ENCODE measurements at places on chromosomes 7 and 10.

- DNase-seq: no peak
Observed at GRCh38 chr7:72032934-72033333, 379.2 kb downstream of the CALN1 start.

GRCh38 chr10:75083972-75084833 is 27.3 kb upstream of the SAMD8 start:
- DNase-seq: no peak

DNA sequence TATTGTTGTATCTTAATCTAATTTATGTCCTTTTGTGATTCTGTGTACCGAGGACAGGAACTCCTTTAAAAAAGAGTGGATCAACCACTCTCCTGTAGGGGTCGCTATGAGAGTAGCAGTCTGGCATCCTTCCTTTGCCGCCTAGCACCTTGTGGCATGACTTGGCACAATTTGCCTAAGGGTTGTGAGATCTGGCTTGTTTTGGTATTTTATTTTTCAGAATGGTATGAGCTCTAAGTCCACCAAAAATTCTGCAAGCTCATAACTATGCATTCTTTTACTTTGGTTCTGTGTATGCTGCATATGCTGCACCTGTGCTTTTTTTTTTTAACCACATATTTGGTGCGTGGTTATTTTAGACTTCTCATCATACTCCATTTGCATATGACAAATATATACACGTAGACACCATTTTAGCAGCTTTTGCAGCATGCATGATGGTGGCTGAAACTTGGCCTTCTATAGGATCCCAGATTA is 112.8 kb downstream of the CDK14 start:
- DNase-seq: no peak

- no peak for DNase-seq
Observed at GRCh38 chr10:74363727-74364126, 212.7 kb downstream of the ADK start.

DNA sequence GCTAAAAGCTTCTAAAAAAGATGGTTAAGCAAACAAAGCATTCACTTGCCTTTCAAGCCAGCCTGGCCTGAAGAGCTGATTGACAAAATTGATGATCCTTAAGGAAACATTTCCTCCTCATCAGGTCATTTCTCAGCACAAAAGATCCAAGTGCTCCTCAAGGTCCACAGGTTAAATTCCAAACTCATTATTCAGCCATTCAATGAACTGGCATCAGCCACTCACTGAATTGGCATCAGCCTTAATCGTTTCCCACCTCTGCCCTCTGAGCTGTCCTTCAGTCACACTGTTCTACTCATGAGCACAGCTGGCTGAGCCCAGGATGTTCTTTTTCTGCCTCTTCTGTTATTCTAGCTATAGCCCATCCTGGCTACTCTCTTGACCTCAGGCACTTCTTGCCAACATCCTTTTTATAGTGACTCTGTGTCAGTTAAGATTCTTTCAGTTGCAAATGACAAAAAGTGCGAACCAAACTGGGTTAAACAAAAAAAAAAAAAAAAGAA is 147.5 kb downstream of the RAB11FIP2 start:
- no peak for DNase-seq

- no peak for DNase-seq
Observed at GRCh38 chr7:43234073-43234472, 121.6 kb downstream of the HECW1 start.

DNA sequence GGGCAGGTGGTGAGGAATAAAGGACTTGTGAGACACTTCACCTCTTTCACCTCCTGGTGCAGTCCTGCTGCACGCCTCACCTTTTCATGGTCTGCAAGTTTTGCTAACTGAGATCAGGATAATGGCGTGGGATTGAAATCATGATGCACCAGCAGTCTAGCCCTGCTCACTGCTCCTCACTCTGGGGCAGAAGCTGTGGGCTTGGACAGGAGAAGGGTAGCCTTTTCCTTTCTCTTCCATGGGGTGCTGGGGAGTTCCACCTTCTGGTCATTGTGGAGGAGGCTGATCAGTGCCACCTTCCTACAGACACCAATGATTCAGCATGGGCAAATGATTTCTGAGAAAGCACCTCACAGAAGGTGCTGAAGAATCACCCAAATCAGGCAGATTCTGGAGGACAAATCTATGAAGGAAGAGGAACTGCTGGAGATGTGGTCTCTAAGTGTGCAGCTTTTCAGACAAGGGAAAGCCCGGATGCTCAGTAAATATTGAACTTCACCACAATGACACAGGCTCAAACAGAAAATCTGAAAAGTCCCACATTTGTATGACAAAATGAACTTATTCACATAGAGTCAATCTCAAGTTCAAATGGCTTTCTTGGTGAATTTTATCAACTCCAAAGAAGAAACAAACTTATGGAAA is 19.7 kb downstream of the MBL2 start:
- DNase-seq: no peak

GRCh38 chr10:5809527-5810154 is 3.6 kb downstream of the GDI2 start:
- DNase-seq: no peak

DNA sequence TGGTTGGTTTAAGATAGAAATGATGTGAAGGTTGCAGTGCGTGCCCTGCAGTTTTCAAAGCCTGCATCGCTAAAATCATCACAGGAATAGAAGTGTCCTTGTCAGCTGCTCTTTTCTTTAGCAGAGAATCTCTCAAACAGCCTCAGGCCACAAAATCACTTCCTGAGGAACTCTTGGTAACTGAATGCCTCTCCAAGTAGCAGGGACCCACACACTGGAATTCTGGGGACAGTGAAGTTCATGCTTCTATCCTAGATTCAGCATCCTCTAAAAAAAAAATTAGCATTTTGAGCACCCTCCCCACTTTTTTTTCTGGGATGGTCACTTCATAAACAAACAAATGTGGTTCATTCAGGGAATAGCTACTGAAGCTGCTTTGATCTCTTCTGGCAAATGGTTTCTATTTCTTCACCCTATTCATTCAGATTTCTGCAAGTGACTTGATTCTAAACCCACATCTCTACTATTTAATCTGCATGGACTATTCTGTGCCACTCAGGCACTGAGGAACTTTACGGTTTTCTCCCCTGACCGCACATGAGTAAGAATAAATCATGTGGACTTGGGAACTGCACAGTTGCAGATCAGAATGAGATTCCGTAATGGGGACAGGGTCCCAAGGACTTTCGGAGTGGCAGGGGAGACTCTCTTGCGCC is 306.9 kb downstream of the FRMD4A start:
- no peak for DNase-seq

DNA sequence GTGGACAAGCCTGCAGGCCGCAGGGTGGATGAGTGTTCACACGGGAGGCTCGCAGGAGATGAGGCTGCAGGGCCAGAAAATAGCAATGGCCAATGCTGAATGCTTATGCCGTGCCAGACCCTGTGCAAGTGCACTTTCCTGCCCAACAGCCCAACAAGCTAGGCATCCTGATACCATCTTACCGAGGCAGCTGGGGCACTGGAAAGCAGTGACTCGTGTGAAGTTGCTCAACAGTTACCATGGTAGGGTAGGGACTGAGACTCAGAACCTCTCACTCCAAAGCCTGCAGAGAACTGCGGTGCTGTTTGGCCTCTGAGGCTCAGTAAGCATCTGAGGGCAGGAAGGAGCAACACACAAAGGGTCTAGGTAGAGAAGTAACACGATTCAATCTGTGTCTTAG is 43.7 kb downstream of the JAZF1 start:
- DNase-seq: no peak

- DNase-seq: no peak
Observed at GRCh38 chr10:13851906-13852305, 265.1 kb downstream of the PRPF18 start.

DNA sequence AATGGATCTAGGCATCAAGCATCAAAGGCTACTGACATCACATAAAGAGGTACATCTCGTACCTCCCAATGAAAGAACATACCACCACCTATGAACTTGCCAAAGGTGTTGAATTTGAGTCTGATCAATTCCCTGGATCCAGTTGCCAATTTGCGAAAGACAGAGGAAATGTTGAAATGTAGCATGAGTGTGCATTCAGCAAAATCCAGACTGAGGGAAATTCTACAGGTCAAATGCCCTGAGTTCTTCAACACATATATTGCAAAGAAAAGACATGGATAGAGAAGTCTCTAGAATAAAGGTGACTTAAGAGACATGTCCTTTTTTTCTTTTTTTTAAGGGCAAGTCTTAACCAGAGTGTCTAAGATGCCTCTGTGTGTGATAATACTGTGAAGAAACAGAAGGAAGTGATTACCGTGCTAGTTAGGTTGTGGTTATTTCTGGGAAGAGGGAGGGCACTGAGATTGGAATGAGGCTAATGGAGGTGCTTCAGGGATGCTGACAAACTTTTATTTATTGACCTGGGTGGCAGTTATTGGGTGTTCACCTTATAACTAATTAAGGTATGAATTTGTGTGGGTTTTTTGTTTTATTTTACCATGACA is 128.7 kb downstream of the SAMD9 start:
- no peak for DNase-seq

DNA sequence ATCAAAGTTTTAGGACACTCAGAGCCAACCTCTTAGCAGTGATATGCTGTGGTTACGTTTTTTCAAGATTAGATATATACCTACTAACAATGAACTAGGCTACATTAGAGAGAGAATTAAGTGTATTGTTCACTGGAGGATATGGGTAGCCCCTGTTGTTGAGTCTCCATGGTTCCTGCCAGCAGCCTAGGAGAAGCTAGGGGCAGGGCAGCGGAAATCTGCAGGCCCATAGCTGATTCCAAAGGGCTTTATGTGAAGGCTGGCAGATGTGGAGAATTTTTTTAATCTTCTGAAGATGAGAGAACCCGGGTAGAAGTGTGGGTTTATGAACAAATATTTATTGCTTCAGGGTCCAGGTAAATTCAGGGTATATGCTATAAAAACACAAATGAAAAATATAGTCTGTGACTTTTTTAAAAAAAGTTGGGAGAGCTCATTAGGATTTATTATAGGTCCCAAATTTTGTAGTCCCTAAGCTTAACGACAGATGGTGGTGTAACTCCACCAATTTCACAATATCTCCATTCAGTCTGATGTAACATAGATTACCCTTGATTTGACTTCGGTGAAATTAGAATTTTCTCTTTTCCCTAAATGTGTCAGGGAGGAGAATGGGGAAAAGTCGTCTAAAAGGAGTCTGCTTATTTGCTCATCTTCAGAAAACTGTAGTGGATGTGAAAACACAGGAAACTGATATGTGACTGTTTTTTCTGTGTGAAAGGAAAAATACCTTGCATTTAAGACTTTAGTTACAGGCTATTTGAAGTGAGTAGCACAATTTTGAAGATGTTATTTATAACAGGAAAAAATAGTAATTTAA is 163.0 kb upstream of the PPP1R3A start:
- DNase-seq: no peak

- no peak for DNase-seq
Observed at GRCh38 chr10:133390597-133391248, 3.2 kb upstream of the MTG1 start.

DNA sequence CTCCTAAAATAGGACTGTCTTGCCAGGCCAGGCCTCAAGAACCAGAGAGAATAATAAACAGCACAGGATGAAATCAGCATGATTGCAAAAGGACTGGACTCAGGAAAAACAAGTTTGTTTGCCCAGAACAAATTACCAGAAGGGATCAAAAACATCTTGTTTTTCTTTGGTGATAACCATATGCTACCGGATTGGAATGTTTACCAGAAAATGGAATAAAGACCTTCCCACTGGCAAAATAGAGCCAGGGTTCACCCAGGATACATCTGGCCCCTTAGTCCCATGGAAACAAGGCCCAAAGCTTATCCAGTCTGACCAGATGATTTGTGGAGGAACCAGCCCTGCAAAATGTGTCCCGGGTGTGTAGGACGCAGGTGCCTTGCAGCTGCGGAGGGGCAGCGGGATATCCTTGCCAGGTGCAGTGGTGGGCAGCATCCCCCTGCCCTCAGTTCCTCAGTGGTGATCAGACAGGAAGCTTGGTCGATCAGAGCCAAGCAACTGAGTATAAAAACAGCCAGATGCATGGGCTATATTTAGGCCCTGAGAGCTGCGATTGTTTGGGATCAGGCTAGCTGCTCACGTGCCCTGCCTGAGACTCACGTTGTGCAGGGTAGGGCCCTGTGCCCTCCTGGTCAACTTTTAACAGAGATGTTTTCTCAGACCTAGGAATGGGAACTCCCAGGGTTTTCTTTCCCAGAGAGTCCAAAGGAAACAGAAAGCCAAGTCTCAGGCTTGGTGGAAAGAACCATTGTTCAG is 4.6 kb upstream of the ZNF22 start:
- no peak for DNase-seq

- DNase-seq: no peak
Observed at GRCh38 chr10:43679509-43679908, 30.8 kb upstream of the ZNF32 start.

DNA sequence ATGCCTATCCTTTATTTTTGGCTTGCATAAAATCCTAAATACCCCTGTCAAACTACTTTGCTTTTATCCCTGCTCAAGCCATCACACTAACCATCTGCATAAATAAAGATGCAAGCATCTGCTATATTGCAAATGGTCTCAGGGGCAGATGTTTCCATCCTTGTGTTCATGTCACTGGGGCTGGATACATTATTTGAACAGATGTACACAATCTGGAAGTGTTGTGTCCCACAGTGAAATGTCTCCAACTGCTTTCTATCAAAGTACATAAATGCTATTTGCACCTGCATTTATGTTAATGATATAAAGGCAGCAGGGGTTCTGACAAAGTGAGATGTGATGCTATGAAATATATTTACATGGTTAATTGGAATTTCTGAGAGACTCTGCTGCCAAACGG is 163.1 kb downstream of the ZNF438 start:
- no peak for DNase-seq

GRCh38 chr10:6525599-6526165 is 54.4 kb downstream of the PRKCQ start:
- no peak for DNase-seq

- DNase-seq: no peak
Observed at GRCh38 chr7:87413951-87414793, 61.3 kb downstream of the ABCB4 start.

DNA sequence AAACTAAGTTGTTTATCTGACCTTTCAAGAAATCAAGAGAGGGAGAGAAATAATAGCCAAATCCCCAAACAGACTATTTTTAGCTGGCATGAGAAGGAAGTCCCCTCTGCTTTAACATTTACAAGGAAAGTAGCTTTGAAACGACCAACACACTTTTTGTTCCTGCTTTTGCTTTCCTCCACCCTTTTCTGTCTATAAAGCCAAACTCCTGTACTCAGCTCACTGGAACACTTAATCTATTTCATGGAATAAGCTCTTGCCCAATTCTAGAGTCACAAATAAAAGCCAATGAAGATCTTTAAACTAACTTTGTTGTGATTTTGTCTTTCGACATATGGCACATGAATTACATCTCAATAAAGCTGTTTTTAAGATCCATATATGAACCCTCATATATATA is 86.8 kb upstream of the CCDC71L start:
- DNase-seq: no peak

- DNase-seq: no peak
Observed at GRCh38 chr7:4800926-4801838, 25.8 kb downstream of the AP5Z1 start.

- no peak for DNase-seq
Observed at GRCh38 chr10:30386801-30387588, 37.9 kb upstream of the MTPAP start.

- DNase-seq: no peak
Observed at GRCh38 chr7:86720306-86720705, 76.6 kb downstream of the GRM3 start.
